ENCODE measurements at places on chromosomes 1 and 21.

DNA sequence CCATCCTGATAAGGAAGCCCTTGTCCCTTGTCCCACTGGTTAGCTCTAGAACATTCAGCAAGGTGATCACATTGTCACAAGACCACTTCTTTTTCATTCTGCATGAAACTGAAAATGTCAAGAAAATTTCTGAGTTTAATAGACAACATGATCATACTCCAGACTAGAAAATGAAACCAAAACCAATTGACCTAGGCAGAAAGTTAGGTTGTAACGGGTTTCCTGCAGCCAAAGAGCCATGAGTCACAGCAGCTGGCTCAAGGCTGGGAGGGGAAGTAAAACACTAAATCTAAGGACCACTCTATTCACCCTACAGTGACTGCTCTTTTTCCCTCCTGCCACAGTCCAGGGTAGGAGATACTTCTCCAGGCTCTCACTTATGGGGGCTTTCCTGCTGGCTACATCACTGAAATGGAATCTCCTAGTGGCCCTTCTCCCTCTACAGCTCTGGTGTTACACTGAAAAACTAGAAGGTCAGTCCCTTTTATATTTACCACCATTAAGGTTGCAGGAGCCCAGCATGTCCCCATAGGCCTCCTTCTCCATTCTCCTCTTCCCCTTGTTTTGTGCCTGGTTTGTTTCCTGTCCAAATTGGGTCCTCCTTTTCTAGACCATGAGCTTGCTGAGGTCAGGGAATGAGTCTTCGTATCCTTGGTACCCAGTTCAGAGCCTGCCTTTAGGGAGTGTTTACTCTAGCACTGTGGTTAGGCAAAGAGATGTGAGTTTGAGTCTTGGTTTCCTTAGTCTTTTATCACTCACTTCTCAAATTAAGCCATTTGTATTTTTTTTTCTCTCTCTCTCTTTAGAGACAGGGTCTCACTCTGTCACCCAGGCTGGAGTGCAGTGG is 236.5 kb upstream of the JUN start:
- DNase-seq = peak; percentile 24

DNA sequence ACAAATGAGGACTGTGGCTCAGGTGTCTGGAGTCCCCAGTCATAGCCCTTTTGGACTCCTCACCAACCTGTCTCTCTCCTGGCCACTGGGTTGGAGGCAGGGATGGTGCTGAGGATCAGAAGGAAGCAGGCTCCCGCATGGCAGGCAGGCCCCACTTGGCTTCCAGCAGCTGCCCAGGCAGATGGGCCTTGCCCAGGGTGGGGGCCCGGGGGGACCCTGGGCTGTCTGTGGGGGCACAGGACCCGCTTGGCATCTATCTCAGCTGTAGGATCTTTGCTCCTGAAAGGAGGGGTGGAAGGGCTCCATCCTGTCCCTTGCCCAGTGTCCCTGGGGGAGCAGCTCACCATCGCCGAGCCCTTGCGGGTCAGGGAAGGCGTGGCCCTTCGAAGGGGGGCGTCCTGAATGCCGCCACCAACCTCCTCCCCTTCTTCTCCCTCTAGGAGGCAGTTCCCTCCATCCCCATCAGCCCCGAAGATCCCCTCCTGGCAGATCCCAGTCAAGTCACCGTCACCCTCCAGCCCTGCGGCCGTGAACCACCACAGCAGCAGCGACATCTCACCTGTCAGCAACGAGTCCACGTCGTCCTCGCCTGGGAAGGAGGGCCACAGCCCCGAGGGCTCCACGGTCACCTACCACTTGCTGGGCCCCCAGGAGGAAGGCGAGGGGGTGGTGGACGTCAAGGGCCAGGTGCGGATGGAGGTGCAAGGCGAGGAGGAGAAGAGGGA is 154.5 kb downstream of the PEX14 start:
- DNase-seq = no peak

GRCh38 chr1:53482441-53483153 is 23.4 kb downstream of the DMRTB1 start:
- no peak for DNase-seq

DNA sequence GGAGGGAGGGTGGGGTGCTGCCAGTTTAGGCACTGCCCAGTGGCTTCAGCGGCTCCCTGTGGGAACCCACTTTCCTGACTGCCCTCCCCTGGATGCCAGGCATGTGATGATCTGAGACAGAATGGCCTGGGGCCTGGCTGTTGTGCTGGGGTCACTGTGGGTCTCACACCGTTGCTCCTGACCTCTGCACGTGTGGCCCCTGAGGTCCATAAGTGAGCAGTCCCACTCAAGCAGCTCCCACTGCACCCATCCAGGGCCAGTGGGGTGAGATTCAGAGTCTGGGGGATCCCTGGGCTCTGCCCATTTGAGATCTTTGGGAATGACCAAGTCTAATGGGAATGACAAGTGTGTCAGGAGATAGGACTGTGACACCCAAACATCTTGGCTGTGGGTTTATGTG is 18.0 kb downstream of the PODN start:
- no peak for DNase-seq

GRCh38 chr1:161076410-161076809 is 6.7 kb upstream of the ARHGAP30 start:
- DNase-seq = no peak

GRCh38 chr1:241829468-241829867 is 18.5 kb upstream of the EXO1 start:
- DNase-seq = no peak

- DNase-seq = no peak
These were observed 54.7 kb upstream of the DSCAM start for GRCh38 chr21:40901691-40902090.

- DNase-seq = no peak
These were observed 14.0 kb upstream of the GNG4 start for GRCh38 chr1:235663628-235664027.

DNA sequence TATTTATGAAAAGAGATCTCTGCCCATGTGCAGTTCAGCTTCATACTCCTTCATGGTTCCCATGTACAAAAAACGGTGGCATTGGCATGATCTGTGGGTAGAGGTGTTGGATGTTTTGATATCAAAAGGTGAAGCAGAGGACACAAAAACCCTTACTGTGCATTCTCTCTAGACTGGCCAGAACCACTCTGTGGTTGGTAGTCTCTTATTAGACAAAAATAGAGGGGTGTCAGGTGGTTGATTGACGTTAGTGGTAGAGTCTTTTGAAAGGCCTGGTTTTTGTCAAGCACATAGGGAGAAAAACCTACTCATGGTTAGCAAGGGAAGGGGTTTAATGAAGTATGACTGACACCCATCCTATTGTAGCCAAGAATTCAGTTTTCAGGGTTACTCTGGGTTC is 400.0 kb upstream of the TMPRSS15 start:
- DNase-seq = no peak

DNA sequence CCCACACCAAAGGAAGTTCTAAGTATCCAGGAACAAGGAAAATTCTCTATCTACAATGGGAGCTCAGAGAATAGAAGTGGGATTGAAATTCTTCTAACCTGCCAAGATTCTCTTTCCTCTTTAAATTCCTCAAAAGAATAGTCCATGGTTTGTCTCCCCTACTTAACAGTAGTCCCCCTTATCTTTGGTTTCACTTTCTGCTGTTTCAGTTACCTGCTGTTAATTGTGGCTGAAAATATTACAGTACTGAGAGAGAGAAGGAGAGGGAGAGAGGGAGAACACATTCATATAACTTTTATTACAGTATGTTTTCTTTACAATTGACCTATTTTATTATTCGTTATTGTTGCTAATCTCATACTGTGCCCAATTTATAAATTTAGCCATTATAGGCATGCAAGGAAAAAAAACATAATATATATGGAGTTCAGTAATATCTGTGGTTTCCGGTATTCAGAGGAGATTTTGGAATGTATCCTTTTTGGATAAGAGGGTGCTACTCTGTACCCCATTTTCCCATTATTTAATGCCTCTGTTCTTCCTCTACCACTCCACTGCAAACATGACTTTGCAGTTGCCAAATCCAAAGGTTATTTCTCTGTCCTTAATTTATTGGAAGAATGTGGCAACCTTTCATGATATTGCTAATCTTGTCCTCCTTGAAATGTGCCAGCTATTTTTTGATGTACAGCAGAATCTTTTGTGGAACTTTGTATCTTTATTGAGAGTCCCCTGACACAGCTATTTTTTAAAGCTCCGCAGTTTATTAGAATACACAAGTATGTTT is 68.0 kb downstream of the USP25 start:
- DNase-seq = no peak

DNA sequence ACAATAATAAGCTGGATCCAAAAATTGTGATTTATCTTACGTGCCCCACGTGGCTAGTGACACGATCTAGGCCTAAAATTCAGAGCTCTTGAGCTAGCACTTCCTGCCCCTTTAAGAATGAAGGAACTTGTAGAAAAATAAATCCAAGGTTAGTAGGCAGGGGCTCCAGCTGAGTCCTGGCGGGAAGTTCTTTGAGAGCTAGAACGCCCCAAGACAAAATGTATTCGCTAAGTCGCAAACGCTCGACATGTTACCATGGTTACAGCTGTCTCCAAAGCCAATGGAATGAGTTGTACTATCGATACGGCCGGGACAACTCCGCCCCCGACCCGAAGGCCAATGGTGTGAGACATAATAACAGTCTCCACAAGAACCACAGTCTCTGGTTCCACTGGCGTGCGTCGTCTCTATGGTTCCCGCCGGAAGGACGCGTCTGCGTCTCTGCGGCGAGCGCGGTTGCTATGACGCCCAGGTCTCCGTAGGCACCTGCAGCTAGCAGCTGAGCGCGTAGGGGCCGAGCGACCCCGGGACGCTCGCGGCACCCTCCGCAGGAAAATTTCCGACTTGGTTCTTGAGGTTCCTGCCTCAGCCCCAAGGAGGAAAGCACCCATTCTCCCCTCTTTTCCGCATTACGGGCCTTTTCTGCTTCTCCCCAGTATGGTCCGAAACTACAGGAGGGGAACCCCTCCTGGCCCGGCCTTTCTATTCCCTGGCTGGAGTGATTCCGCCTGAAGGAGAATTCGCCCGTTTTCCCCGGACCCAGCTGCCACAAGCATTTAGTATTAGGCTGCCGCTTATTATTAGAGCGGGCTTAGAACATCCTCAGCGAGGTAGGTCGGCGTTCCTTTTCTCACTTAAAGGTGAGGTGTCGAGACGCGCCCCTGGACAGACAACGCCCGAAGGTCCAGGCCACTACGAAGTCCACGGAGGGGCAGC is at the start of gene CCDC30:
CCDC30 (plus strand) TSS at position 459 of the 936 bp plus-strand sequence. CDS start 17,266 bp downstream, outside the sequence.
- peak; percentile 96 for DNase-seq

GRCh38 chr1:171711643-171712042 is 30.2 kb downstream of the VAMP4 start:
- DNase-seq = no peak

- DNase-seq = no peak
These were observed 662 bp upstream of the LGALS8 start for GRCh38 chr1:236522937-236523703.

DNA sequence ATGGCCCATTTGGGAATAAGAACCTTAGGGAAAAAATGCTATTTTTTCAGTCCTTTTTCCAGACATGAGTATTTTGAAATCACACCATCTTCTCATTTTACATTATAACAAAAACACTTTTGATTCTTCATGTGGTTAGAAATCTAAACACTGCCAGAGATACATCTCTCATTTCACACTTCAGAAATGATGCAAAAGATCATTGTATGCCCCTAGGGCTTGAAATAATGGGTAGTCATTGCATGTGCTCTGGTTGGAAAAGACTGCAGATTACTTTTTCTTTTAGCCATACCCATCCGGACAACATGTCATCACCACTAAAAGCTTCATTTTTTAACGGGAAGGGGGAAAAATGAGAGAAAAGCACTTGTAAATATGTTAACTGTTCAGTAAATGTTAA is 1152.2 kb upstream of the ADGRL4 start:
- no peak for DNase-seq

- DNase-seq = no peak
These were observed 737.1 kb downstream of the PTPRU start for GRCh38 chr1:29973406-29973805.

GRCh38 chr1:7233237-7233540 is 447.9 kb downstream of the CAMTA1 start:
- no peak for DNase-seq

- no peak for DNase-seq
These were observed 1192.7 kb downstream of the KCNT2 start for GRCh38 chr1:195415584-195415983.

DNA sequence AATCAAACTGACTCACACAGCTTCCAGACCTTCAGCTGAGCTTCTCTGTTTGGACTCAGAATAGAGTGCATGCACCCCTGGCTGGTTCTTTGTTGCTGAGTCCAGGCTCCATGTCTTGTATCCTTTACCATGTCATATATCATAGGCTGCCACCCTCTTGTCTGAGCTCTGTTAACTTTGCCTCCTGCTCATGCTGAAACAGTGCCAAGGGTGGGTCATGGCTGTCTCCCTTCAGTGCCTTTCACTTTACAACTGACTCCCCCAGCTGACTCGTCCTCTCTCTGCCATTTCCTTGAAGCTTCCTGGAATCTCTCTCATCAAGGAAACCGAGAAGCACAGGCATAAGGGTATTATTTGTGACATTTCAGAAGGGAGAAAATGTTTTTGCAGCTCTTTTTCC is 885.3 kb downstream of the TTLL7 start:
- no peak for DNase-seq

GRCh38 chr1:227855687-227856086 is 40.2 kb downstream of the PRSS38 start:
- DNase-seq = no peak

DNA sequence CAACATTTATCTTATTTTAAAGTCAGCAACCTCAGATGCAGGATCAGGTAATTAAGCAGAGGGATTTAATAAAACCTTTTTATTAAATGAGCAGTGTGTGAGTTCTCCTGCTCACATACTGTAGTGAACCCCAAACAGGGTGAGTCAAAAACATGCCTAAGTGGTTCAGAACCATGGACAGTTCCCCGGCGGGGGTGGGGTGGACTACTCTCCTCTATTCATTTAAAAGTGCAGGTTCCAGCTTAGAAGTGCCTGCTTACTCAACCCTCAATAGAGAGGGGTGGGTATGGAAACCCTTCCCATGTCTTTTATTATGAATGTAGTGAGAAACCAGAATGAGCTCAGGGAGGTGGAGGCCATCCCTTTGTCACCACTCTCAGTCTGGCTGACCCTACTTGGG is 397.9 kb downstream of the HHAT start:
- DNase-seq = no peak

- DNase-seq = no peak
These were observed 665.5 kb downstream of the PTPRU start for GRCh38 chr1:29901624-29902325.

- no peak for DNase-seq
These were observed 14.9 kb upstream of the MACF1 start for GRCh38 chr1:39189592-39190041.

GRCh38 chr1:21012937-21013336 is 163.8 kb downstream of the EIF4G3 start:
- no peak for DNase-seq

- no peak for DNase-seq
These were observed 21.9 kb downstream of the LRRC8D start for GRCh38 chr1:89842567-89843272.

GRCh38 chr1:94597701-94598100 is 56.1 kb upstream of the F3 start:
- DNase-seq = no peak

- DNase-seq = no peak
These were observed 164.1 kb downstream of the GALNT2 start for GRCh38 chr1:230230948-230231773.

- DNase-seq = no peak
These were observed 18.7 kb upstream of the PEX10 start for GRCh38 chr1:2431103-2431502.

GRCh38 chr1:31957701-31958674 is 19.8 kb upstream of the PTP4A2 start:
- DNase-seq = peak; percentile 55
